NCI-H460 (cell line): ENCODE measurements at places on chromosomes 5 and 9. TPM values are rescaled to one million over a fixed set of nuclear protein-coding genes. Genes with fewer than 3 reads are reported as not detected.
A peak's percentile ranks its signal among the peaks of the same experiment; 100 is the strongest.

The TMEM161B gene
- 32.6 and 36.8 TPM in 2 replicates for total RNA-seq

DNA sequence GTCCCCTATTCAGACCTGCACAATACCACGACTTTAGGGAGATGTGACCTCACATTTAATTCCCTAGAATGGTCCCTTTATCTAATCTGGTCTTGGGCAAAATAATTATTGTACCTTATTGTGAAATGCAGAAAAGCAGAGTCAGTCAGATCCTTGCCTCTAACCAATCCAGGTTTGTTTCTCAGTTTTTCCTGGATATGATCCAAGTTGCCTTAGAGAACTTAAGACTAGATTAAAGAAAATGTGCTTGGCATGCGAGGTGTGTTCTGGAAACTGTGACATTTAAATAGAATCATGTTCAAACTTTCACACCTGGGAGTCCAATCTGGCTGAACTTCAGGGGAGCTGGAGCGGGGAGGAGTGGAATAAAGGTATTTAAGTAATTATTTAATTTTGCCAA lies 696.2 kb downstream of the DNAH5 start:
- no peak for DNase-seq

DNA sequence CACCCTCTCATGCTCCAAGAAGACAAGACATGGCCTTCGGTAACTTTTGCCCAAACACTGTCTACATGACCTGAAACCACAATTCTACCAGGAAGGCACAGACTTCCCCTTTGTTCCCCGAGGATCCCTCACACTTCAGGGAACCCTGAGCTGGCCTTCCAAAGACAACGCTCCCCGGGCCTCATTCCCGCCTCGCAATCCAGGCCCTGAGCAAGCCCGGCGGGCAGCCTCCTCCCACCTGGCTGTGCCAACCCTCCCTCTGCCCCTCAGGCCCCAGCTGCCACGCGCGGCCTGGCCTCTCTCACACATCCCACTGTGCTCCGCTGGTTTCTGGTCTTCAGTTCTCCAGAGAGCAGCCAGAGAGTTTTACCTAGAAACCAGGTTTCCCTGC lies 7.3 kb downstream of the QSOX2 start:
- no peak for DNase-seq

GRCh38 chr9:131277287-131277909 lies 1.1 kb upstream of the FAM78A start:
- no peak for DNase-seq

- DNase-seq, result no peak
Measured at GRCh38 chr9:95373069-95373681, 55.7 kb upstream of the FANCC start.

- no peak for DNase-seq
Measured at GRCh38 chr9:4206718-4207117, 93.2 kb downstream of the GLIS3 start.

DNA sequence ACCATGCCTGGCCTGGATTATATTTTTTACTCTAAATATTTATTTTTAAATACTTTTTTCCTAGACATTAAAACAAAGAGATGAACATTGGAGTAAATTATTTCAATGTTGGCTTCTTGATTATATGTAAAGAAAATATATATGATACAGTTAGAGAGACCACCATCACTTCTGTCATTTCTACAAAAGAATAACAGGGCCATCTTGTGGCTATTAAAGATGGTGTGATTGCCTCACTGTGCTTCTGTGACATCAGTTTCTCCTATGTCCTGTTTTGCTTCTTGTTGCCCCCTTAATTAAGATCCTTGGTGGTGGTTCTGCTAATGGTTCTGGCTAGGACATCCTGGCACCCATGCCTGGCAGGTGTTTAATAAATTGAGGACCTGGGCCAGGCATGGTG lies 32.9 kb downstream of the NDFIP1 start:
- DNase-seq, result peak; percentile 2
